ENCODE measurements at places on chromosomes 5 and 9.
A peak's percentile ranks its signal among the peaks of the same experiment; 100 is the strongest.

GRCh38 chr9:112844771-112845542, 45.7 kb downstream of the SLC46A2 start:
- peak; percentile 11 for DNase-seq

- DNase-seq, result no peak
Measured at GRCh38 chr5:157004893-157005551, 42.0 kb upstream of the TIMD4 start.

DNA sequence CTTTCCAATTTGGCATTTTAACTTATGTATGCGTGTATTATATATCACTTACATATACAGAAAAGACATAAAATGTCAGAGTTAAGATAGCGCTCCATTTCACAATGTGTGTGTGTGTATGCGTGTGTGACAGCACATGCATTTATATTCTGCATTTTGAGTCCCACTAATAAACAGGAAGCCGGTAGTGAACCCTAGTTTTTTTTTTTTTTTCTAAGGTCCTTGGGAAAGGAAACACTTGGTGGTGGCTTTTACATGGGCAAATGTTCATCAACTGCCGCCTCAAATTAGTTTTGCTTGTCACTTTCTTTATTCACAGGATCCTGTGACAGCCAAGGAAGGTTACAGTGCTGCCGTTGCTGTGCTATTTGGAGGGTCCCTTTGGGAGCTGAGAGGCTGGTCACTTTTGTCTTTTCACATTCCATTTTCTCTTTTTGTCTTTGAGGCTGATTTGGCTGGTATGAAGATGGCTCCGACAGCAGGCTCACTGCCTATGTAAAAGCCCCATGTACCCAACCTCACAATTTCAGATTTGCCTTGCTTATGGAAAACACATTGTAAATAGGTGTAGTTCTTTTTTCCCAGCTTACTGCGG, 298.9 kb downstream of the CSNK1G3 start:
- no peak for DNase-seq

GRCh38 chr9:112866662-112867274, 23.9 kb downstream of the SLC46A2 start:
- no peak for DNase-seq

- no peak for DNase-seq
Measured at GRCh38 chr9:4077499-4078102, 222.3 kb downstream of the GLIS3 start.

GRCh38 chr5:111745075-111745739, 11.8 kb downstream of the NREP start:
- DNase-seq, result no peak

DNA sequence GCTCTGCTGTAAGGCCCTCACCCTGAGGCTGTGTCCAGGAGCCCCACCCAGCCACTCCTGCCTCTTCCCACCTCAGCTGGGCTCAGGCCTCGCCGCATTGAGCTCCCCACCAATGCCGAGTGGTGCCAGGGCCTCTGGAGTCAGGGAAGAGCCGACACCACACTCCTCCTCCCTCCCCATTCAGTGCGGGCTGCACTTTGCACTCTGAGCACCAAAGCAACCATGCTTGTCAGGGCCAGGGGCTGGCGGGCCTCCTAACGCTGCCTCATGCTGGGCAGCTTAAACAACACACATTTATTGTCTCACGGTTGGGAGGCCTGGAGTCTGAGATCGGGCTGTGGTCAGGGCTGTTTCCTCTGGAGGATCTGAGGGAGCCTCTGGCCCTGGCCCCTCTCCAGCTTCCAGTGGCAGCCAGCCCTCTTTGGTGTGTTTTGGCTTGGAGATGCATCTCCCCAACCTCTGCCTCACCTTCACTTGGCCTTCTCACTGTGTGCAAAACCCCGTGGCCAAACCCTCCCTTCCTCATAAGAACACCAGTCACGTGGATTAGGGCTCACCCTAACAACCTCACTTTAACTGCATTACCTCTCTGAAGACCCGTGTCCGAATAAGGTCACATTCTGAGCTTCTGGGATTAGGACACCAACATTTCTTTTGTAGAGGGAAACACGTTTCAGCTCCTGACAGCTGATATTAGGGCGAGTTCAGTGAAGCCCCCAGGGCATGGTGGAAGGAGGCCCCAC, 157.8 kb downstream of the MED10 start:
- DNase-seq, result no peak

DNA sequence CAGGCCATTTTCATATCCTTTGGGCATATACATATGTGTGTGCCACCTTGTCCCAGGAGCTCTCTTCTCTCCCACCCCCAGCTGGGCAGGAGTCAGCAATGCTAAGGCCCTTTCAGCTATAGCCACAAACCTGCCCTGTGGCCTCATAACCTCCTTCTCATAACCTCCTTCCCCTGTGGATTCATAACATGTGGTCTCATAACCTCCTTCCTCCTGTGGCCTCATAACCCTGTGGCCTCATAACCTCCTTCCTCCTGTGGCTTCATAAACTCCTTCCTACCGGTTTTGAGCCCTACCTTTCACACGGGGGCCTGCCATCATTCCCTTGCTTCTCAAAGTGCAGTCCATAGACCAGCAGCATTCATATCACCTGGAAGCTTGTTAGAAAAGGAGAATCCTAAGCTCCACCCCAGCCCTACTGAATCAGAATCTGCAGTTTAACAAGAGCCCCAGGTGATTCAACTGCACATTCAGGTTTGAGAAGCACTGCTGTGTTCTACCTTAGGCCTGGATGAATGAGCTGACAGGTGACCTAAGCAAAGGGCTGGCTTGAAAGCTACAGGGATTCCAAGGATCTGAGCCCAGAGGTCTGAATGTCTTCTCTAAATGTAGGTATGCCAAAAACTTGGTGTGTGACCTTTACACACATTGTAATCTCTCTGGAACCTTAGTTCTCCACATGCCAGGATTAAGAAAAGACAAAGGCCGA, 41.9 kb upstream of the PLPP6 start:
- no peak for DNase-seq

DNA sequence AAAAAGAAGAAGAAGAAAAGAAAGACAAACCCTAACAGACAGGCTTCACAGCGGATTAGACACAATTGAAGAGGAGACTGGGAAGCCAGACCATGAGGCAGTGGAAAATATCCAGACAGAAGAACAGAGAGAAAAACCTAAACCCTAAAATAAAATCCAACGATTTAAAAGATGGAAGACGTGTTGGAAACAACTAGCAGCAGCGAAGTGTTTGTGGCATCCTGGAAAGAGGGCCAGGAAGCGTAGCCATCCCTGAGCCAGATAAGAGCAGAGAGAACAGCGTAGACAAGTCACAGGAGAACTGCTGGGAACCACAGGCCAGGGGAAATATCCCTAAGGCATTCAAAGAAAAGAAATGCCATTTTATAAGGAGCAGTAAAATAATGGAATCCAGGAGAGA, 39.7 kb upstream of the NKD2 start:
- DNase-seq, result no peak

DNA sequence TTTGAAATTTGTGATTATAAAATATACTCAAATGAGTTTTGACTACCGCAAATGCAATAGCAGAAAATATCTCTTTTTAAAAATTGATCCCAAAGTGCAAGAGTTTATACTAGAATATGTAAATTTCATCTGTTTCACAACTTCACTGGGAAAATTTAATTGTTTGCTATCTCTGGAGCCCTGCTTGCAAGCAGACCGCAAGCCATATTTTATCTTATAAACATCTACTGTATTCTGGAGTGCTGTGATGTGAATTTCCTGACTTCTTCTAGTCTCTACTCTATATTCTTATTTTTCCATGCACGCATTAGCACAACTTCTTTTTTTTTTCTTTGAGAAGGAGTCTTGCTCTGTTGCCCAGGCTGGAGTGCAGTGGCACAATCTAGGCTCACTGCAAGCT, 98.7 kb downstream of the DROSHA start:
- DNase-seq, result no peak

- peak; percentile 7 for DNase-seq
Measured at GRCh38 chr5:91194824-91195381, 188.2 kb downstream of the ARRDC3 start.

DNA sequence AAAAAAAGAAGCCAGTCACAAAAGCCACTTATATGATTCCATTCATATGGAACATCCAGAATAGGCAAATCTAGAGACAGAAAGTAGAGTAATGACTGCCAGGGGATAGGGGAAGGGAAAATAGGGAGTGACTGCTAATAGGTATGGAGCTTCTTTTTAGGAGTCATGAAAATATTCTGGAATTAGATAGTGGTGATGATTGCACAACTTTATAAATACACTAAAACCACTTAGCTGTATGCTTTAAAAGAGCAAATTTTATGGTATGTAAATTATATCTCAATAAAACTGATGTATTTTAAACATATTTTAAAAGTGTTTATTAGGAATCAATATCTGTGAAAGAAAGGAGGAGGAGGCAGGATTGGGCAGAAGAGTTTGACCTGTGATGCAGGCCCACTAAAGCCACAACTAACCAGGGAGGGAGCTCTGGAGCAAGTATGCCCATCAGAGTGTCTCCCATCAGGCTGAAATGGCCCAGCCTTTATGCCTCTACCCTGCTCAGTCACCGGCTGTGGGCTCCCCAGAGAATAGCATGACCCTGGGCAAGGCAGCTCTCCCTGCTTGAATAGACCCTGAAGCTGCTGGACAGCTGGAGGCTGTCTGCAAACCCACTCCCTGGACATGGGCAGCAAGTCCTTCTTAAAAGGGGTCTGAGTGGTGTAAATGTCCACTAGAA, 96.0 kb upstream of the SLC44A1 start:
- no peak for DNase-seq

- no peak for DNase-seq
Measured at GRCh38 chr5:159752622-159753275, 163.5 kb upstream of the ADRA1B start.

- DNase-seq, result no peak
Measured at GRCh38 chr5:33968211-33969005, 16.1 kb downstream of the SLC45A2 start.

DNA sequence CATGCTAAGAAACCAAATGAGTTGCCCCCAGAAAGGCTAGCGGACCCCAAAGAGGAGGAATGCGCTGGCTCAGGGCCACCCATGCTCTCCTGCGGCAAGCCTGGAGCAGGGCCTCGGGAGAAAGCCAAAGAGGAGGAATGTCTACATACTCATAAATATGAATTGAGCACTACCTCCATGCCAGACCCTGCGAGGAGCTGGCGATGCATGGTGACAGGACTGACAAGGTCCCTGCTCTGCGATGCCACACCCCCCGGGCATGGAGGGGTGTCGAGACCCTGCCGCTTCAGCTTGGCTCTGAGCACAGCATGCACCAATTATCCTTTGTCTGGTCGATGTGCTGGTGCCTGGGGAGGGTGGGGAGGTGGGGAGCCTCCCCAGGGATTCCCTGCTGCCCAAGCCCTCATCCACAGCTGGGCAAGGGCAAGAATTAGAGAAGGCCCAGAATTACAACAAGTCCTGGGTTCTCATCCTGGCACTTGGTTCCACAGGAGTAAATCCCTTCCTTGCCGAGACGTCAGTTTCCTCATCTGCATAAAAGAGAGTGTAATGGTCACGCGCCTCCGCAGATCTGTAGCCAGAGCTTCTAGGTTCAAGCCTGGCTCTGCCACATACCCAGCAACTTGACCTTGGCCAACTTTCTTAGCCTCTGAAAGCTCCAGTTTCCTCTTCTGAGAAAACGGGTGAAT, 74.4 kb downstream of the FAM114A2 start:
- no peak for DNase-seq

- DNase-seq, result no peak
Measured at GRCh38 chr5:168712280-168712924, 133.2 kb upstream of the PANK3 start.

DNA sequence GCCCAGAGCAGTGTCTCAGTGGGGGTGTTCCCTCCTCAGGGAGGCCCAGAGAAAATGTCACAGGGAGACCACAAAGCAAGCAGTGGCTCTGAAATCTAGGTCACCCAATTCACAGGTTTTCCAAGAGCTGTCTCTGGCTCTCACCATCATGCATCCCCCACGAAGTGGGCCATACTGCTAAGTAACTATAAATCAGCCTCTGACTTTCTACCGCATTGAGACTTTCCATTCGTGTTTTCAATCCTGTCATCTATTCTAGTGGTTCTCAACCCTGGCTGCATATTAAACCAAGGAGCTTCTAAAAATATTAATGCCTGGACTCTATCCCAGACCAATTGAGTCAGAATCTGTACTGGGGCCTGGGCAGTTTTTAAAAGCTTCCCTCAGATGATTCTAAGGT, 2.0 kb upstream of the C1QTNF3 start:
- DNase-seq, result no peak

DNA sequence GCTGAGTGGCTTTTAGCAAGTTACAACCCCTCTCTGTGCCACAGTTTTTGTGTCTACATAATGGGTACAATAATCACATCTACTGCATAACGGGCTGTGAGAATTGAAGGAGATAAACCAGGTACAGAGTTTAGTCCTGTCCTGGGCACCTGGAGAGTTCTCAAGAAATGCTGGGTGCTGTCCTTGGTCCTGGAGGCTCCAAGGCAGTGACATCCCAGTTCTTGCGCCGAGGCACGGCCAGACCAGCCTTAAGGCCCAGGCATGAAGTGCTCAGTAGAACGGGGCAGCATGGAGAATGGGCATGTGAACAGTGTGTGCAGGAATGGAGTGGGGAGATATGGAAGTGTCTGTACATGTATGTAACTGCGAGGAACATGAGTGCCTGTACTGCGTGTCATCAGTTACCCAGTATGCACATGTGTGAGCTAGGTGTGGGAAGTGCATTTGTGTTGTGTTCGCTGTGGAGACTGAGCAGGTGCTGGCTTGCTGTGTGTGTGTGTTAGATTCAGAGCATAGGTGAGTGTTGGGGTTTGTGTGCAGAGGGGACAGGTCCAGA, 6.3 kb upstream of the UNC5A start:
- no peak for DNase-seq

DNA sequence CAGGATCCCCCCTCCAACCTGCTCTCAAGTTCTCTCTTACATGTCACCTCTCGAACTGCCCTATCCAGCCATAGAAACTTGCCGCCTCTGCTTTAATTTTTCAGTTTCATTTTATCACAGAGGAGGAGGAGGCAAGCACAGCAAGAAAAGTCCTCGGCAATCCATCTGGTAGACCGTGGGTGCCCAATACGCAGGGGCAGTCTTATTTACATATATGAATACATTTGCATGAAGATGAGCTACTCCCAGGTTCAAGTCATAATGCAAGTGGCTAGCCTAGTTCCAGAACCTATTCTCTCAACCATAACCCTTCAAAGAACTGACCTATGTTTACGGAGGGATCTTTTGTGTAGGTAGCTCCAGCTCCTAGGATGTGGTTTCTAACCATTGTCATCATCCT, 223.2 kb upstream of the PANK3 start:
- no peak for DNase-seq

- no peak for DNase-seq
Measured at GRCh38 chr9:357560-357959, 142.9 kb downstream of the DOCK8 start.

DNA sequence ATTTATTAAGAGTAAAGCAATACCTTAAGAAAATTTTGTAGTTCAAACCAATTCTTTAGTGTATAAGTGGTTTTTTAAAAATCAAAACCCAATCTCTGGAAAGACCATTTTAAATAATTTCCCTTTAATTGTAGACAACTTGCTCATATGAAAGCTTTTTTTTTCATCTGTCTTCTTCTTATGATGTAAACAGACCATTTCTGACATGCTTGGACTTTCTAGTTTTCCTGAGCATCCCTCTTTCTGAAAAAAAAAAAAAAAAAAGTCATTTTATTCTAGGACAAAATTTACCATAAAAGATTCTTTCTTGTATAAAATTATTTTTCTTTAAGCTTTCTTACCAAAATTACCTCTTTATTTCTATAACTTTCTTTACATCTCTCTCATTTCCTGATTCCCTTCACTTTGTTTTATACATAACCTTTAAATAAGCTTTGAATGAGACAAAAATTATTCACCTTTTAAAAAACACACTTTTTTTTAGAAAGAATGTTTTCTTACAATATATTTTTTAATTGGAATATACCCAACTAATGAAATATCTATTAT, 67.5 kb downstream of the COL15A1 start:
- no peak for DNase-seq

GRCh38 chr5:126811515-126812198, 34.7 kb downstream of the LMNB1 start:
- no peak for DNase-seq
